Hematopoietic multipotent progenitor cell treated with erythropoietin and hydrocortisone succinate and interleukin-3 and kit ligand, for 4 days (in vitro differentiated cells): ENCODE measurements at places on chromosomes 2 and 18.

DNA sequence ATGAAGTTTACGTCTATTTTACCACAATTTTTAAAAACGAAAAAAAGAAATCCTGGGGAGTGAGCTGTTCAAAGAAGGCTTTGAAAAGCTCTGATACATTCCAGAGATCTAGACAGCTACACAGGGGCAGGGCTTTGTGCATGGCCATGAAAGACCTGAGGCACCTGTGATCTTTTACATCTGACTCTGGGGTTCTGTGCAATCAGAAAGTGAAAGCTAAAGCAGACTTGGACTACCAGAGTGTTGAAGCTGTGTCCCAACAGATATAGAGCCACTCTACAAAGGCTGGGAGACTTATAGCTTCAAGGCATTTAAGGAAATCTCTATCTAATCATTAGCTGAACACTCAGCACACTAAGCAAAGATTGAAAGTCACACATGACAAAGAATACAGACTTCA, 34.1 kb downstream of the PARD6G start:
- DNase-seq = no peak

DNA sequence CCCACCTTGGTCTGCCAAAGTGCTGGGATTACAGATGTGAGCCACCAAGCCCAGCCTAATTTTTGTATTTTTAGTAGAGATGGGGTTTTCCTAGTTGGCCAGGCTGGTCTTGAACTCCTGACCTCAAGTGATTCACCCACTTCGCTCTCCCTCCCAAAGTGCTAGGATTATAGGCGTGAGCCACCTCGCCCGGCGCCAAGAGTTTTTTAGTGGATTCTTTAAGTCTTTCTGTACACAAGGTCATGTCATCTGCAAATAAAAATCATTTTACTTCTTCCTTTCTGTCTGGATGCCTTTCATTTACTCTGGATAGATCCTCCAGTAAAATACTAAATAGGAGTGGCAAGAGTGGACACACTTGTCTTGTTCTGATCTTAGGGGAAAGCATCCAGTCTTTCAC, 61.7 kb downstream of the KCMF1 start:
- DNase-seq = no peak

DNA sequence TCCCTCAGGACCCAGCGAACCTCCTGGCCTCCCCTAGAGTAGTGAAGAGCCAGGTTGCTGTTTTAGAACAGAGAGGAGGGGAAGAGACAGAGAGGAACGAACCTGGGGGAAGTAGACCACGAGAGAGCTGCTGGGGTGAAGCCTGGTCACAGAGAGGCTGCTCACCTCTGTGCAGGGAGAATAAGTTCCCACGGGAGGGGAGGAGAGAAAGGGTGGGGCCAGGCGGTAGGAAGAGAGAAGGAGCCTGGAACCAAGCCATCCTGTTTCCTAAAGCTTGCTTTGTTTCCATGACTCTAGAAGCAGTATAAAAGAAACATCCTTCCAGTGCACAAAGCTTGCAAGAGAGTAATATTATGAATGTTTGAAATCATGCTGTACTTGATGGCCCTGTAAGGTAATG, 147.9 kb downstream of the MYT1L start:
- DNase-seq = no peak

DNA sequence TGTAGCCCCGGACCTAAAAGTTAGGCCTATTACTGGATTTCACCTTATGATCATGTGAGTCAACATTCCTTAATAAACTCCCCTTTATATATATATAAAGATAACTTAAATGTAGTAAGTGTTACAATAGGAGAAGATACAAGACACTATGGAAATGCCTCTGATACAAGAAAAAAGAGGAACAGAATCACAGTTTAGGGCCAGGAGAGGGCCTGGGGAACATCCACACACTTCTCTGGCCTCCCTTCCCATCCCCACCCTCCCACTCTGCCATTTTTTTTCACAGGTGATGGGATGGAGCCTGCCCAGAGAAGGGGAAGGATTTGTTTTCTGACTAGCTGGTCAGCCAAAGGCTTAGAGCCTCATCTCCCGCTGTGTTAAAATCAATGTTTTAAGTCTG, 6.4 kb downstream of the CDC42EP3 start:
- DNase-seq = no peak

DNA sequence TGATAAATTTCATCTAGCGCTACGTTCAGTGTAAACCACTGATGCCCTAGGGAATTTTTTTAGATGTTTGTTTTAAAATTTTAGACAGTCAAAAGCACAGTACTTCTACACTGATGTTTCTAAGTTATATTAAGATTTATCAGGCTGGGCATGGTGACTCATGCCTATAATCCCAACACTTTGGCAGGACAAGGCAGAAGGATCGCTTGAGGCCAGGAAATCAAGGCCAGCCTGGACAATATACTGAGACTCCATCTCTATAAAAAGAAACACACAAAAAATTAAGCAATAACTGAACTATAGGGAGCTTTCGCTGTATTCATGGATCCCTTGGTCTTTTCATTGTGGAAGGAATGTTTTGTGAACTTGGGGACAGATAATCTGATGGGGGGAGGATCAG, 50.6 kb upstream of the MAPRE2 start:
- no peak for DNase-seq

DNA sequence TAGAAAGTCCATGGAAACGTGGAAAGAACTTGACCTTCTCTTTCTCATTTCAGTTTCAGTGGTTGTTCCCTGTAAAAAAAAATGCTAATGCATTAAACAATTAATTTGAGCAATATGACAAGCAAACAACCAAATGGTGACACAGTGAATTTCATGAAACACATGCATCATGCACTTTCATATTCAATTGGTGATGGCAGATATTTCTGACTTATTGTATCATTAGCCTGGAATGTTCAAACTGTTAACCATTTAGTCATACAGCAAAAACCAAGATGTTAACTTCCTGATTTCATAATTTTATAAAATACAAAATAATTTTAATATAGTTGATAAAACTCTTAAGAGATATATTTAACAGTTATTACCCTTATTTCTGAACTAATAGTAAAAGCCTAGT, 85.5 kb downstream of the SCN1A start:
- DNase-seq = no peak

DNA sequence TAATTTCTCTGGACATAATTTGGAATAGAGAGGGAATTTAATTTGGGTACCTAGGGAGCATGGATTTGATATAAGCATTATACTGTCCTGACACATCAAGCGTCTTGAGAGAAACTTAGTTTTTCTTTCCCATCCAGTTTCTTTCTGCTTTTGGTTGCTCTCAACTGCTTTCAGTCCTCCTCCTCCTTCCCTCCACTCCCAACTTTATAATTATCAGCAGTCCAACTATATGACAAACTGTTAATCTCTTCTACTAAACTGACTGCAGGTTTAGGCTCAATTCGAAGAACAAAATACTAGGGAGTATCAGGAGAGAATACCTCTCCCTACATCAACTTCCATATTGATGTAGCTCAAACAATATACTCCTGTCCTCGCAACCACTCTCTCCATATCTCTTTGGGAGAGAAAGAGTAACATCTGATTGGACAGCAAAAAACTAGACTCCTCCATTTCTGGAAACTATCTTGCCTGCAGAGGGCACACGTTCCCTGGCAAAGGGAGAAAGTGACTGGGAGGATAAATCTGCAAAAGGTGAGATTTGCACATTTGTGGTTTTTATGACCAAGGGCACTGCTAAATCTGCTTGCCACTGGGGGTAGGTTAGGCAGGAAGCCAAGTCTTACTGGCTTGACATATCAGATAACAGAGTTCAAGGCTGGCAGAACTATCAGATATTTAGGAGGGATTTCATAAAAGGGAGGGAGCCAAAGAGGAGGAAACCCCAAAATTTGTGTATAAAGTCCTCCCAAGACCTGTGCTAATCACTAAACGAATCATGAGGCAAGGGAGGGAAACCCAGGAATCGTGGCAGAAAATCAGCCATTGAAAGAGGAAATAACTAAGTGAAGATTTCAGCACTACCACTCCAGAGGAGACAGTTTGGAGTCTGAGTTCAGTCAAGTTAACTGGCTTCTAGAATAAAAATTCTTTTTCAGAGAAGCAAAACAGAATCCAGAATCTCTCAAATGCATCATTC, 40.0 kb downstream of the ICA1L start:
- peak; percentile 87 for DNase-seq

- no peak for DNase-seq
These were observed 10.4 kb downstream of the TMEFF2 start for GRCh38 chr2:192184349-192184748.

- no peak for DNase-seq
These were observed 250.4 kb upstream of the TANK start for GRCh38 chr2:160909781-160910242.

GRCh38 chr2:19819097-19820065, 82.4 kb downstream of the TTC32 start:
- DNase-seq = no peak
